GOT3 (cell line): ENCODE measurements at places on chromosomes 7 and 10.

DNA sequence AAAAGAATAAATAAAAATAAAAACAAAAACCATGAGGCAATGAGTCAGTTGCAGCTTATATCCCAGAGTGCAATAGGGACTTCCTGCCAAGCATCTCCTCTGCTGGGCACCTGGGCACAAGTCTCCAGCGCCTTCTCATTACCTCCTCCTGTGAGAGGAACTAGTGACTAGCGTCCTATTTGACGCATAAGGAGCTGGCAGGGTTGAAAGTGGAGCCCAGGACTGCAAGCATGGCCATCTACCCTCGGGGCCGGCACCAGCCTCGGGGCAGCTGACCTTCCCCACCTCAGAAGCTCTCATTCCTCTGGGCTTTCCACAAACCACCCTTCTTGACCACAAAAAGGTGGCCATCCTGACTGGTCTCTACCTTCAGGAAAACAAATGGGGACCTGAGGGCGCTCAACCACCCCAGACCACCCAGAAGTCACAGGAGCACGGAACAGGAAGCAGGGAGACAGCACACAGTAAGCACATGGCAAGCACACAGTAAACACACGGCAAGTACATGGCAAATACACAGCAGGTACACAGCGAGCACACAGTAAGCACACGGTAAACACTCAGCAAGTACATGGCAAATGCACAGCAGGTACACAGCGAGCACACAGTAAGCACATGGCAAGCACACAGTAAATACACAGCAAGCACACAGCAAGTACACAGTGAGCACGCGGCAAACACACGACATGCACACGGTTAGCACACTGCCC, 19.1 kb downstream of the CTBP2 start:
- no peak for DNase-seq

GRCh38 chr10:71539442-71540118, 142.9 kb downstream of the CDH23 start:
- DNase-seq: no peak

GRCh38 chr7:153564391-153564790, 487.8 kb upstream of the DPP6 start:
- no peak for DNase-seq

DNA sequence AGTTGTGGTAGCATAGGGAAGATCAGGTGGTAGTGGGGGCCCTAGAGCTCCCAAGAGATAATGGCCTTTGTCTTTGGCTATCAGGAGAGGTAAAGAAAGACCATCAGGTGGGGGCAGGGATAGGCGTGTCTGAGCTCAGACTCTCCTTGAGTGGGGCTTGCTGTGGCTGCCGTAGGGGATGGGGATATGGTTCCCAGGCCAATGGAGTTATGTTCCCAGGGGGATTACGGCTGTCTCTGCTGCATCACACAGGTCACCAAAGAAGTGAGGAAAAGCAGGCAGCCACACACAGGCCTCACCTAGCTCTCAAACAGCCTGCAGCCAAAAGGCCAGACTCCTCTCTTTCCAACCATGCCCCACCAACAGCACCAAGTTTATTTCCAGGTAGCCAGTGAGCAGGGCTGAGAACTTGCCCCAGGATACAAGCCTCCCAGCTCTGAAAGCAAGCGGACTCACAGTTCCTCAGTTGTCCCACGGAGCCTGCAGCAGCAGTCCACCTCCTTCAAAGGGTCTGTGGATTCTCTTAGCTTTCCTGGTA, 37.6 kb upstream of the C1QL3 start:
- no peak for DNase-seq

DNA sequence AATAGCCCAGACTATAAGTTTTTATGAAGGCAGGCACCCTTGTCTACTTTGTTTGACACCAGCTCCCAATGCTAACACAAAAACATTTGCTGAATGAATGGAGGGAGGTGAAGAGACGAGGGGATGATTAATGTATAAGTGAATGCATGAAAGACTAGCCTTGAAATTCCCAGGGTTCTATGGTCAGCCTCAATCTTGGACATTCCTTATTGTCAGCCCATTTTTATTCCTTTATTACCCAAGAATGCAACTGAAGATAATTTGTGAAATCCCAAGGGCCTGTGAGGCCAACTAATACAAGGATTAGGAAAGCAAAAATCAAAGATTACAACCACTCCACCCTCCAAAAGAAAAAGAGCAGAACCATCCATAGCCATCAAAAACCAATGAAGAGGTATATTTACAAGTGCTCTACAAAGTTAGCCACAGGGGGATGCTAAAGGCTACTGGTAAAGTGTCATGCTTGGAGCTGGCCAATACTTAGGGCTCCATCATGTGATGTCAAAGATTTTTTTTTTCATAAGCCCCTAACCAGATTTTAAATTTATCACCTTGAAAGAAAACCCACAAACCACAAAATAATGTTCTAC, 40.0 kb upstream of the ASAH2 start:
- no peak for DNase-seq

DNA sequence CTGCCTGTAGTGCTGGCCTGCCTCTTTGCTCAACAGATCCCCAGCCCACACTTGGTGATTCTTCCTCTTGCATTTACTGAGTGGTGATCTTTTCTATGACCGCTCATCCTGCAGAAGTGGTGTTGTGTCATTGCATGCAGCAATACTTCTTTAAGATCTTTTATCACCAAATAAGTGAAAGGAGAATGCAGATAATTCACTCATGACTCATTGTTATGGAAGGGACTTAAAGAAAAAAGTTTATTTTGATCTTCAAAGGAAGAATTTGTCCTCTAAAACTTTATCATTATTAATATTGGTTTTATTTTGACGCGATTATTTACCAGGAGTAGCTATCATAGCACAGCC, 489.1 kb upstream of the CELF2 start:
- no peak for DNase-seq

GRCh38 chr7:127677433-127678230, 25.6 kb downstream of the SND1 start:
- DNase-seq: no peak

DNA sequence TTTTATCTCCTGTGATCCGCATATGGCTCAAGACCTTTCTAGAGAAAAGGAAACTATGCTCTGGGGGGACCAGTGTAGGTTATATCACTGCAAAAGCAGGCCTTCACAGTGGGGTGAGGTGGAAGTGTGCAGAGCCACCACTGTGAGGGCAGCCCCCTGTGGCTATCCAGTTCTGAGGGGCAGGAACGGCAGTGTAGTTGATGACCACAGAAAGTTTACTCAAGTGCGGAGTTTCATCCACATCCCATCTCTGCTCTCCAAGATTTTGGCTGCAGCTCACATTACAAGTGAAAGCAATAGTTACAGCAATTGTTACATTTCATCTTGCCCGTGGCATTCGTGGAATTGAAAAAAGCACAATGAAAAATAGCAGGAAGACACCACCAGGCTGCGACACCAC, 345.9 kb upstream of the GALNT17 start:
- no peak for DNase-seq

- DNase-seq: no peak
Observed at GRCh38 chr10:62819141-62819920, 3.2 kb upstream of the EGR2 start.

DNA sequence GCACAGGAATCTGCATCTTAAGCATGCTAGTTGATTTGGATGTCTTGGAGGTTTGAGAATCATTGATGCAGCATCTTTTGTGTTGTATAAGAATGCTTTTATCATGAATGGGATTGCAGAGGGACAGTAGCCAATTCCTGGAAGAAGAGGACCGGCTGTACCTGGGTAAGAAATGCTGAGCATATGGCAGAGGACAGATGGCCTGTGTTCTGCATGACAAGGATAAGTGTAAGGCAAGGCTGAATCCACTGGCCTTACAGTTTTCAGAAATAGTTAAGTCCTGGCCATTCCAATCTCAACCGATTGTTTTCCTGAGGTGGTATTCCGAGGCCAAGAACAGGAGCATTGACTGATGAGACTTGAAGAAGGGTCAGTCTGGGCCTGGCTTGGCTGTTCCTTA, 24.4 kb upstream of the KBTBD2 start:
- no peak for DNase-seq

GRCh38 chr7:140649556-140650205, 9.1 kb upstream of the DENND2A start:
- no peak for DNase-seq

DNA sequence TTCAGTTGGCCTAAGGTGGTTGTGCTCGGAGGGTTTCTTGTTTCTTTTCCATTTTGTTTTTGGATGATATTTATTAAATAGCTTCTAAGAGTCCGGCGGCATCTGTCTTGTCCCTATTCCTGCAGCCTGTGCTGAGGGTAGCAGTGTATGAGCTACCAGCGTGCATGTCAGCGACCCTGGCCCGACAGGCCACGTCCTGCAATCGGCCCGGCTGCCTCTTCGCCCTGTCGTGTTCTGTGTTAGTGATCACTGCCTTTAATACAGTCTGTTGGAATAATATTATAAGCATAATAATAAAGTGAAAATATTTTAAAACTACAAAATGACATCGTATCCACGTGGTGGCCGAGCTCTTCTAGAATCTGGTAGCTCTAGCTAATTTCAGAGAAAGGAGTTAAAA, 20.4 kb downstream of the GATA3 start:
- no peak for DNase-seq

DNA sequence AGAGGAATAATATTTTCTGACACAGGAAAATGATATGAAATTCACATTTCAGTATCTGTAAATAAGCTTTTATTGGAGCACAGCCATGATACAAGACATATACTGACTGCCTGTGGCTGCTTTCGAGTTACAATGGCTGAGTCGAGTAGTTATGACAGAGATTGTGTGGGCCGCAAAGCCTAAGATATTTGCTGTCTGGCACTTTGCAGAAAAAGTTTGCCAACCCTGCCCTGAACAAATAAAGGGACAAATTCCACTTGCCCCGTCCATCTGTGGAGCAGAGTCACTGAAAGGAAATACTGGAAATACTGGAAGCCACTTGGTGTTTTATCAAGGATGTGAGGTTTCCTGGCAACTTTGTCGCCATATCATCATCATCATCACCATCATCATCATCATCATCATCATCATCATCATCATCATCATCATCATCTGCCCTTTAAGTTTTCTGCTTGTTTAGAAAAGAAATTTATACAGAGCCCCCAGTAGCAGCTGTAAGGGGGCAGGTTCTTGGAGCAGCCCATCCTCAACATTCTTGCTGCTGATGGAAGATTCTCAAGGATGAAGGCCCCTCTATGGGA, 85.8 kb downstream of the TCF7L2 start:
- no peak for DNase-seq

GRCh38 chr10:48205918-48206317, 68.6 kb downstream of the FRMPD2 start:
- DNase-seq: no peak

DNA sequence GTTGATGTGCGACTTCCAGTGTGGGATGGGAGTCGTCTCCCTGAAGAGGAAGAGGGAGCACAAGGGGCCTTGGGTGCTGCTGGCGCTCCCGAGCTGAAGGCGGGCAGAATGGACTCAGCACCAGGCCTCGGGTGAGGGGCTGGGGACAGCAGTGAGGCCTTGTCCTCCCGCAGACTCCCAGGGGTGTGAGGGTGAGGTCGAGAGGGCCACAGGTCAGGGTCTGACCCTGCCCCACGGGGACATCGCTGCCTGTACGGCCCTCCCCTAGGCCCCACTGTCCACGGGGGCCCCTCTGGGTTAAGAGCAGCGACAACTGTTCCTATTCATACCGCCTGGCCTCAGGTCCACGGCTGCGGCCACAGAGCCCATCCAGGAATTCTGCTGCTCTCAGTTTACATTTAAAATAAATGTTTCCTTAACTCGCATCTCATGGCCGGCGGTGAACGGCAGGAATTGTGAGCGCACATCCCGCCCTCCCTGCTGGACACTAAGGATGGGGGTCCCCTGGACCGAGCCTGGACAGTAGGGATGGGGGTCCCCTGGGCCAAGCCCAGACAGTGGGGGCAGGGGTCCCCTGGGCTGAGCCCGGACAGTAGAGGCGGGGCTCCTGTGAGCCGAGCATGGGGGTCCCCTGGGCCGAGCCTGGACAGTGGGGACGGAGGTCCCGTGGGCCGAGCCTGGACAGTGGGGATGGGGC, 61.7 kb downstream of the PDGFA start:
- no peak for DNase-seq

DNA sequence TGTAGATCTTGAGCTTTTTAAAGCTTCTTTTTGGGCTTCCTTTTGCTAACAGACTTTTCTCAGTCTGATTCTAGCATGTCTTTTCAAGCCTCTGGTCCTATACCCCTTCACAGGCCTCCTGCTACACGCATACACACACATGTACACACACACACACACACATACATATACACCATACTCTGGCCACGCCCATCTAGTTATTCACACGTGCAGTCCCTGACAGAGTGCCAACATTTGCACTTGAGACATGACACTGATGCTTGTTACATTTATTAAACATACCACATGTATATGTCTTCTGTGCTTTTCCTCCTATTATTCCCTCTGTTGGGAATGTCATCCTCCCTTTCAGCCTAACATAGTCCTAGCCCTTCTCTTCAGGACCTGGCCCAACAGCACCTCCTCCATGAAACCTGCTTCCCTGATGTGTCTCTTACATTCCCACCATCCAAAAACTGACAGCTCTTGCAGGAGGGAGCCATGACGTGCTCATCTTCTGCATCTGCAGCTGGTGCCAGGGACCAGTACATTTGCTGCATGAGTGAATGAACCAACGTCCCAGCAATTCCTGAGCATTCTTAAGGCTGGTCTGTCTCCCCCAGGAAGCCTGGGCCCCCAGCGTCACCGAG, 222.1 kb downstream of the ARHGAP12 start:
- no peak for DNase-seq

GRCh38 chr10:47098238-47098637, 187.0 kb downstream of the PTPN20 start:
- no peak for DNase-seq

DNA sequence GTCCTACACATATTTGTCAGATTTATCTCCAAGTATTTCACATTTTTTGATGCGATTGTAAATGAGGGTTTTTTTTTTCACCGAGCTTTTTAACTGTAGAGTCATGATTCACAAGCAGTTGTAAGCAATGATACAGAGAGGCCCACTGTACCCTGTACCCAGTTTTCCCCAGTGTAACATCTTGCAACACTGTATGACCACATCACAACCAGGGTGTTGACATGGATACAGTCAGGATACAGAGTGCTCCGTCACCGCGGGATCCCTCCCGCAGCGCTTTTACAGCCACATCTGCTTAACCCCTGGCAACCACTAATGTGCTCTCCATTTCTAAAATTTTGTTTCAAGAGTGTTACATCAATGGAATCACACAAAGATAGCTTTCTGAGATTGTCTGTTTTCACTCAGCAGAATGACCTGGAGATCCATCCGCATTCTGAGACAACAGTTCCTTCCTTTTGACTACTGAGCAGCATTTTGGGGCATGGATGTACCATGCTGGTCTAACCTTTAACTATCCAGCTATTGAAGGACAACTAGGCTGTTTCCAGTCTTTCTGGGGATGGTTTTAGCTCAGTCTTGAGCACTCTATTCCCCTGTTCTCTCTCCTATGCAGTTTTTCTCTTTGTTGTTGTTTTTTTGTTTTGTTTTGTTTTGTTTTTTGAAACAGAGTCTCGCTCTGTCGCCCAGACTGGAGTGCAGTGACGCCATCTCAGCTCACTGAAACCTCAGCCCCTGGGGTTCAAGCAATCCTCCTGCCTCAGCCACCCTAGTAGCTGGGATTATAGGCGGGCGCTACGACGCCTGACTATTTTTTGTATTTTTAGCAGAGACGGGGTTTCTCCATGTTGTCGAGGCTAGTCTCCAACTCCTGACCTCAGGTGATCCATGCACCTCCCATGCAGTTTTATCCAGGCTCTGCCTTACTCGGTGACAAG, 25.9 kb downstream of the GPRIN2 start:
- peak; percentile 85 for DNase-seq
